Activated CD4-positive, alpha-beta T cell treated with anti-CD3 and anti-CD28 coated beads, Interleukin-2, amount 10 ng/mL, durations not matched to agents 7 days and 5 days (primary cell): ENCODE measurements at places on chromosomes 2 and 18. TPM values are rescaled to one million over a fixed set of nuclear protein-coding genes. Genes with fewer than 3 reads are reported as not detected.
A peak's percentile ranks its signal among the peaks of the same experiment; 100 is the strongest.

Gene PELI1
- total RNA-seq, result 25.6 TPM

Gene GPR39
- total RNA-seq, result not detected

DNA sequence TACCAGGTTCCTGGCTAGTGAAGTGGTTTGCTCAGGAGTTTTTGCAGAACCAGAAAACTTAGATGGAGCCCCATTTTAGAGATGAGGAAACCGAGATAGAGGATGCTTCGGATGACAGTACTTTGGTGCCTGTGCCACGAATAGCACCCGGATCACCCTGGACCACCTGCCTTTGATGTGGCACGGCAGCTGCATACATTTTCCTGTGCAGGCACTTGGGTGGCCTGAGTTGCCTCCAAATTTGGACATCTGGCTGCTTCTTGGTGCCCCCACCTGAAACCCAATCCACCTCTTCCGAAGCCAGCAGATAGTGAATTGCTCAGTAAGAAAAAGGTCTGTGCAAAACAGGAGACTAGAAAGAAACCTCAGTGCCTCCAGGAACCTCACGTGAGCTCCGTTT lies 140.6 kb upstream of the ID2 start:
- peaks cover 81% of the 10 kb centered on the region for H3K4me1 ChIP-seq
- no peaks in the 10 kb centered on the region for H3K27me3 ChIP-seq
- peak overlapping the region; percentile 83 for H3K27ac ChIP-seq
- H3K36me3 ChIP-seq, result no peaks in the 10 kb centered on the region
- DNase-seq, result peak; percentile 32

DNA sequence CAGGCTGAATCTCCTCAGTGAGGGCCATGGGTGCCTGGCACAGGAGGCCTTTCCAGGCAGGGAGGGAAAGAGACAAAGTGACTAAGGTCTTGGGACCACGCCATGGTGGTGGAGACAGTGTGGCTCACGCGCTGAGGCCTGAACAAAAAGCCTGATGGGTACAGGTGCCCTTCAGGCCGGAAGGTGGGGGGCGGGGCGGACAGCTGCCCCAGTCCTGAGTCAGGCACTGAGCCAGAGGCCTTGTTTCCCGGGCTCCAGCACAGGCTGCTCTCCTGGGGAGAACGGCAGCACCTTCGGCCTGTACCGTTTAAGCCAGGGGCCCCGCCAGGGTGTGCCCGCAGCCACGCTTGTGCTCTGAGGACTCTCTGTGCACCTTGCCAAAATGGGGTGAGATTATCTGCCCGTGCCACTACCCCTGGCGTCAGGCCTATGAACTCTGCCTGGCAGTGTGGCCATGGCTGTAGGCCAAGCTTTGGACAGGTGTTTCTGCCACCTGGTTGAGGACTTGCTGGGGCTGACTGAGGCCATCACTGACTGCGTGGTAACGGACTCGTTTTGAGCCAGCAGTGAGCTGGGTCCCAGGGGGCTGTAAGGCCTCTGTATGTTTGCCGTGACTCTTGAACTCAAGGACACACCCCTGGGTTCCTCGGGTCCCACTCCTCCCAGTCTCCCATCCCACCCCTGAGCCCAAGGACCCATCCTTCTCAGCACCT lies 31.7 kb upstream of the DNMT3A start:
- H3K27me3 ChIP-seq, result no peaks in the 10 kb centered on the region
- H3K4me1 ChIP-seq, result peaks cover 35% of the 10 kb centered on the region
- no peaks in the 10 kb centered on the region for H3K36me3 ChIP-seq
- no peak overlapping the region for H3K4me3 ChIP-seq

- DNase-seq, result no peak
- peaks cover 3% of the 10 kb centered on the region for H3K27me3 ChIP-seq
- no peaks in the 10 kb centered on the region for H3K36me3 ChIP-seq
- H3K4me1 ChIP-seq, result no peaks in the 10 kb centered on the region
- H3K27ac ChIP-seq, result no peak overlapping the region
Observed at GRCh38 chr2:240329116-240329665, 106.3 kb upstream of the GPC1 start.

DNA sequence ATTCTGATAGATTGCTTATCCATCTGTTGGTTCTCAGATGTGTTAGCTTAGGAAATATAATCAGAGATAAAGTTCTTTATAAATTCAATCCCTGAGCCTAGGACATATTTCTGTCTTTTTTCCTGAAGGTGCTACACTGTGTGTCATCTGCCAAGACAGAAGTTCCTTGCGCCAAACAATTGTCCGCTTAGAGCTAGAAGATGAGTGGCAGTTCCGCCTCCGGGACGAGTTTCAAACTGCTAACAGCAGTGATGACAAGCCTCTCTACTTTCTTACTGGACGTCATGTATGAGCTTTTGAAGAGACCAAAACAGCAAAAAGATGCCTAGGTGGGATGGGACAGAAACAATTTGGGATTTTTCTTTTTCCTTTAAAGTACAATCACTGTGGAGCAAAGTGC lies 78.0 kb downstream of the ESCO1 start:
- H3K4me1 ChIP-seq, result no peaks in the 10 kb centered on the region
- peaks cover 19% of the 10 kb centered on the region for H3K36me3 ChIP-seq
- no peak for DNase-seq
- H3K4me3 ChIP-seq, result no peak overlapping the region
